ENCODE measurements at places on chromosomes 11 and 22.

- no peak for DNase-seq
These were observed 104.3 kb downstream of the TMEM135 start for GRCh38 chr11:87141980-87142514.

DNA sequence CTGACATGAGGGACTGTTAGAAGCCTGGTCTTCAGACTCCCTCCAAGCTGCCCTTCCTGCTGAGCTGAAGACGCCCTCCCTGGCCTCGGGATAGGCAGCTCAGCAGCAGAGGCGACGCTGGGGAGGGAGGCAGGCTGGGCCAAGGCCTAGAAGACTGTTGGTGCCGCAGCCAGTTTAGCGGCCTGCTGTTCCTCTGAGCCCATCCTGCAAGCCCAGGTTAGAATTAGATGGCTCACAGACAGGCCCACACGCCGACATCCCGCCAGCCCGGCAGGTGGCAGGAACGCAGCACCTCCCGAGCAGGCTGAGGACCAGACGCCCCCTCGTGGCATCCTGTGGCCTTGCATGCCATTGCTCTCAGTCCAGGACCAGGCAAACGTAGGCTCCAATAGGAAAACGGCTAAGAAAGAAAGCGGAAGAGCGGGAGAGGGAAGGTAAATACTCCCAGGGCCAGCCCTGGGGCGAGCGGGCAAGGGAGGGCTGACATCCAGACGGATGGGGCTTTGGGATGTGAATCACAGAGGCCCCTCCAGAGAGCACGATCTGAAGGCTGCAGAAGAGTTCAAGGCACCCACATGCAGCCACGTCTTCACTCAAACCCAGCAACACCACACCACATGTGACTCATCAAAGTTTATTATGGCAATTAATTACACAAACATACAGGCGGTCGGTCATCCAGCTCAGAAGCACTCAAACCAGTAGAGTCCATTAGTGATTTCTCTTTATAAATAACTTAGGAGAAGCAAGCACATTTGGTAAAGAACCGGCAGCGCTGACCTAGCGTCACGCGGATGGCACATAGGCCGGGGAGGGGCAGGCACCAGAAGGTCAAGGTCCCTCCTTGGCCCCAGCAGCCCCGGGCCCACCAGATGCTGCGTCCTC, 27.6 kb downstream of the CD5 start:
- DNase-seq: peak; percentile 79

DNA sequence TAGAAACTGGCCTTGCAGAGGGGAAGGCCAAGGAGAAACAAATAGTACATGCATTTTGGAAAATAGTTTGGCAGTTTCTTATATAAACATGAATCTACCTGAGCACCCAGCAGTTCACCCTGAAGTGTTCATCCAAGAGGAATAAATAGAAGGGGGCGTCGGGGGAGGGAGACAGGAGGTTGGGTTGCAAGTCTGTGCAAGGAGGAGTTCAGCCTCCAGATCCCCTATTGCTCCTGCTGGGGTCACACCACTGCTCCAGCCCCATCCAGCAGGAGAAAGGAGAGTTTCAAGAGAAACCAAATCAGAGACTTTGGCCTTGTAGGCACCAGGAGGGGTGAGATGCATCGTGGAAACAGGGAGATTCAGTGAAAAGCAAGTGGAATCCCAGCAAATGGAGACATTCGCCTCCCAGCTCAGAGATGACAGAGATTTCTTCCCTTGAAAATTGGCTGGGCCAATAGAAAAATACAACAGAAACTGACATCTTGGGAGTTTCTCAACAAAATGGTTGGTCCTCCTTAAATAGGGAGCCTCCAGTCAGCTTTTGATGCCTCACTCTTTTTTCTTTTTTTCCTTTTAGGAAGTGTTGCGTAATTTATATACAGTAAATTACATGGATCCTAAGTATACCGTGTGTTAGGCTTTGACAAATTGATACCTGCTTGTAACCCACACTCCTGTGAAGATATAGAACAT, 34.1 kb downstream of the OTOG start:
- no peak for DNase-seq

DNA sequence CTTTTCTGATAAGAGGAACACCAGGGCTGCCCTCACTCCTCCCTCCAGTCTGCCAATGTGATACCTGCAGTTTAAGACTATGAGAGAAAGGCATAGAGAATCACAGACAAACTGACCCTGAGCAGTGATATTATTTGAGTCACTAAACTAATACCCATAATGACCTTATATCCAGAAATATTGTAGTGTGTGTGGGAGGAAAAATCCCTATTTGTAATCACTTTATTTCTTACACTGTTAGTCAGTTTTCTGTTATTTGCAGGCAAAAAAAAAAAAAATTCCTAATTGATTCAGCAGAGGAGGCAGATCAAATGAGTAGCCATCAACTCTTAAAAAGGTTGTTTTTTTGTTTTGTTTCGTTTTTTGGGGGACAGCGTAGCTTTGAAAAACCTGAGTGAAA, 82.5 kb downstream of the MAML2 start:
- DNase-seq: no peak

DNA sequence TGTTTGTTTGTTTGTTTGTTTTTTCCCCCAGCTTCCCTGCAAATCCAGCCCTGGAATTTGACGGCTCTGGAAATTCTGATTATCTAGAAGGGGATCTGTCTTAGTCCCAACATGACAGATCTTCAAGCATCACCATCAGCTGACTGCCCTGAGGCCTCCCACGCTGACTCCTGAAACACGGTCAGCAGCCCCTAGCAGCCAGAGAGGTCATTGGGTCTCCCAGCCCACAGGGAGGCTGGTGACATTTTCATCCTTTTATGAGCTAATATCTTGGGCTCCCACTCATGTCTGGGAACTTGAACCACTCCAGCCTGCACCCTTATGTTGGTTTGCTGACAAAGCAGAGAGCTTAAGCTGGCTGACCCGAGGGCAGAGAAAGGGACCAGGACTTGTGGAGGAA, 66.0 kb upstream of the TIMP3 start:
- DNase-seq: no peak

DNA sequence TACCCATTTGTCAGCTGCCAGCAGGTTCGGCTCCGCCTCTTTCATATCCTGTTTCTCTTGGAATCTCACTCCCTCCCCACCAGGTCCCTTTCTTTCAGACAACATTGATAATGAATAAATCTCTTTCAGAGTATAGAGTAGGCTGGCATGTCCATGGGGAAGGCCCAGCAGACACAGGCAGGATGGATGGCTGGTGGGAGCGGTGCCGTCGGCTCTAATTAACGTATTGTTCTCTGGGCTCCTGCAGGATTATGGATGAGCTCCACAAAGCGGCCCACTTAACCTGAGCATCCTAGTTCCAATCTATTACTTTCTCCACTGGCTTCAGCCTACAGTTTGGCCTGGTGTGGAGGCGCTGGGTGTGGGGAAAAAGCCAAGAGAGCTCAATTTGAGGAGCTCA, 588.0 kb downstream of the BUD13 start:
- no peak for DNase-seq

DNA sequence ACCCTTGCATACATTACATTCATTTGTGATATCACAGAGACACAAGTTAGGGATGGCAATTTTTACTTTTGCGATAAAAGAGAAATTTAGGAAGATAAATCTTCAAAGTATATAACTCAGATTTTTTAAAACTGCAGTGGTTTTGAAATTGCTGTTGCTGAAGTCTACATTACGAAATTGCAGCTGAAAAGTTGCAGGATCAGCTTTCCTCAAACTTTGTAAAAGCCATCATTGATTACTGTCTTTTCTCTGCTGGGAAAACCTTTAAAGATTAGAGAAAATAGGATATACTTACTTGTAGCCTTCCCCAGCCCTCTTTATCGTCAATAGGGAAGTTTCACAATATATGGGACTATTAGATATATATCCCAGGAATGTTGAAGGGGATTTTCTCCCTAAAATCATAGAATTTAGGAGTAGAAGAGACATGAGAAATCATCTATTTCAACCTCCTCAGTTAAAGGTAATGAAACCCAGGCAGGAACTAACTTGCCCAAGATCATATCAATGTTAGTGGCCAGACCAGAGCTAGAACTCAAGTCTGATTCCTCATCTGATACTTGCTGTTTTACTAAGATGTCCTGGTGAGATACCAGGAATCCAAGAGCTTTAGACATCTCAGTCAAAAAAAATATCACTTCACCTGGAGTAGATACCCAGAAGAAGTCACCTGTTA, 10.4 kb upstream of the AGBL2 start:
- DNase-seq: no peak

DNA sequence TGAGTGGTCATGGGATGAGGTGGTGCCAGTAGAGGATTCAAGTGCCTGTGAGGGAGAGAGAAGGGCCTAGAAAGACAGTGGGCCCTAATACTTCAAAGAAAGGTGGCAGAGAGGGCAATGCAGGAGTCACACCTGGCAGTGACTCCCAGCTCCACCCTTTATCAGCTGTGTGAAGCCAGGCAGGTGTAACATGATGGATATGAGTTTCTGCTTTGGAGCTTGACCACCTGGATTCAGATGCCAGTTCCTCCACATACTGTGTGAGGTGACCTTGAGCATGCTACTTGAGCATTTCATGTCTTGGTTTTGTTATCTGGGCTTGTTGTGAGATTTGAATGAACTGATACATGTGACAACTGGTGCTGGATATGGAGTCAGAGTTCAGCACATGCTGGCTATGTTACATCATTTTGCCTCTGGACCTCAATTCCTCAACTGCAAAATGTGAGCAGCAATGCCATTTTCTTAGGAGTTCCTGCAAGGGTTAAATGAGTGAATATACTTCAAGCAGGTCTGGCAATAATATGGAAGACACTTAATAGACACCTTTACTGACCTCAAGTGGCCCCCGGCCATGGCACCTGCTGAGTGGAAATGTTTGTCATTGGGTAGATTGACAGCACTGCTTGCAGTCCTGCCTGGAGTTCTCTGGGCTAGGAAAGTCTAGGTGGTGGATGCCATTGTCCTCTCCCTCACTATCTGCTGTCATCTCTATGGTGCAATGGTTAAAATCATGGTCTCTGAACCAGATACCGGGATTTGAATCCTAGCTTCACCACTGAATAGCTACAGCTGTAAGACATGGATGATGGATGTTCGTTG, 83.3 kb downstream of the MICAL2 start:
- no peak for DNase-seq

DNA sequence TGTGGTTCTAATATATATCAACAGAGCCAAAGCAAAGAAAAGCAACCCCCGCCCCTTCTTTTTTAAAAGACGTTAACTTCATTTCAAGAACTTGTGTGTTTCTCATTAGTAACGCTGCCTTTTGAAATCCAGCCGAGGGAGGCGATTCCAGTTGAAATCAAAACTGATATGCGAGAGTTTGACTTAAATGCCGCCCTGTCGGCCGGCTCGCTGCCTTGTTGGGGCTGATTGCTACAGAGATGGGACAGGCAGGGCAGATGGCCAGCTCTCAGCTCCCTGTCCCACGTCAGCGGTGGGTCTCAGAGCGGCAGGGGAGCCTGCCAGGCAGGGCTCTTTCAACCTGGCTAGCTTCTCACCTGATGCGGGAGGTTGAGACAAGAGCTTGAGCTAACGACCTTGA, 51.9 kb upstream of the ALX4 start:
- no peak for DNase-seq

GRCh38 chr11:72773291-72773690, 20.6 kb downstream of the STARD10 start:
- DNase-seq: no peak

DNA sequence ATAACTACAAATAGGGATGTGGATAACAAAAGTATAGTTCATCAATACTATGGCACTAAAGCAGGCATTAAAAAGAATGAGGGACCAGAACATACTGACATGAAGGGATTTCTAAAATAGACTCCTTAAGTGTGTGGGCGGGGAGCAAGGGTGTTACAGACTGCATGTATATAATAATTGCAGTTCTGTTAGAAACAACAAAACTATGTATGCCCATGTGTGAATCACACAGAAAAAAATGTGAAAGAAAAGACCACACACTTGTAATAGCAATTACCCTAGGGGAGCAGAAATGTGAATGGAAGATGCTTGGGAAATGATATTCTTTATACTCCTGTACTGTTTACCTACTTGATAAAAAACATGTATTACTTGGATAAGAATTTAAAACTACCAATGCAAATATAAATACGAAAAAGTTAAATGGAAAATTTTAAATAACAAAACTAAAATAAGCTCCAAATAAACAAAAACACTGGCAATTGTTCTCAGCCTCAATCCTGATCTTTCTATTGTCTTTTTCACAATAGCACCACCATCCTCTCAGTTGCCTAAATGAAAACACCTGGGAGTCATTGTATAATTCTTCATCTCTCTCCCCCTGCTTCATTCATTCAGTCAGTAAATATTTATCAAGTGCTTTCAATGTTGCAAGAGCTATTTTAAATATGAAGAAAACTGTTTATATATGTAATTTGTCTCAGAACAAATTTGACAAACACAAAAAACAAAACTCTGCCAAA, 129.8 kb downstream of the FCHSD2 start:
- no peak for DNase-seq

- DNase-seq: no peak
These were observed 33.4 kb downstream of the FDX1 start for GRCh38 chr11:110463153-110463552.

GRCh38 chr22:33766091-33766490, 154.2 kb downstream of the LARGE1 start:
- DNase-seq: no peak

- DNase-seq: no peak
These were observed 8.6 kb downstream of the REXO2 start for GRCh38 chr11:114447892-114448291.

DNA sequence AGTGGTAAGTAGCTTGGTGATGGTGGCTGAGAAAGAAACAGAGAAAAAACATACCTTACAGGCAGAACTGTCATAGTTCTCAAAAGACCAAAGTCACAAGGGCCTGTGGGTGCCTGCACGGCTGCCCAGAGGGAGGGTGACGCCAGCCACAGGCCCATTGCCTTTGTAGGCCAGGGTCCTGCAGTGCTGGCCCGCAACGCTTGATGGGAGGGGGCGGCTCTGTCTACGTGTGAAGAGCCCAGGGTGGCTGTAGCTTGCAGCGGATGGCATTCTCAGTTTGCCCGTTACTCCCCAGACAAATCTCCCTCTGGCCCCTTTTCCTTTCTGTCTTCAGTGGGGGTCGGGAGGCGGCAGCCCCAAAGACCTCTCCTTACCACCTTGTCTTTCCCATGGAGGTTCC, 24.7 kb upstream of the B3GAT1 start:
- no peak for DNase-seq

DNA sequence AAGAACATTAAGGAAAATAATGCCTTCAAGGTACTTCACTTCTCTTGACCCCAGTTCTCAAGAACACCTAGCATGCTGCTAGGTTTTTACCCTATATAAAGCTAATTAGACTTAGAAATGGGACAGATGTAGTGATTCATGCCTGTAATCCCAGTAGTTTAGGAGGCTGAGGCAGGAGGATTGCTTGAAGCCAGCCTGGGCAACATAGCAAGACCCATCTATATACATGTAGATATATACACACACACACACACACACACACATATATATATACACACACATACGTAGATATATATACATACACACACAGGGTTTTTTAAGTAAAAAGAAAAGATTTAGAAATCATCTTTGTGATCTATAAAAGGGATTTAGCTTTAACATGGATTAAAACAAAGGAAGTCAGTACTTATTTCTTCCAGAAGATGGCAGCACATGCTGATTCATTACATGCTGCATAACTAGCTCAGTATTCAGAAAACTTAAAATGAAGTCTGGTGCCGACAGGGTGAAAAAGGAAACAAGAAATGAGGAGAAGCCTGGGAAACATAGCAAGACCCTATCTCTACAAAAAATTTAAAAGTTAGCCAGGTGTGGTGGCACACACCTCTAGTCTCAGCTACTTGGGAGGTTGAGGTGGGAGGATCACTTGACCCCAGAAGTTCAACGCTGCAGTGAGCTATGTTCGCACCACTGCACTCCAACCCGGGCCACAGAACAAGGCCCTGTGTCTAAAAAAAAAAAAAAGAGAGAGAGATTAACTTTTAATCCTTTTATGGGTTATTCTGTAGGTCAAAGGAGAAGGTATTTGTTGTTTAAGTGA, 28.5 kb upstream of the RBX1 start:
- no peak for DNase-seq

Measured in stimulated activated CD8-positive, alpha-beta memory T cell treated with anti-CD3 and anti-CD28 coated beads, Interleukin-15, amount 100 ng/mL, for 24 hours (primary cell).